ENCODE measurements at places on chromosomes 2 and 18. TPM values are rescaled to one million over a fixed set of nuclear protein-coding genes. Genes with fewer than 3 reads are reported as not detected.

The IL1F10 gene
- total RNA-seq = not detected

The IL36A gene
- total RNA-seq = not detected

The GPR35 gene
- total RNA-seq = 2.0 TPM

The MYCN gene
- total RNA-seq = not detected

DNA sequence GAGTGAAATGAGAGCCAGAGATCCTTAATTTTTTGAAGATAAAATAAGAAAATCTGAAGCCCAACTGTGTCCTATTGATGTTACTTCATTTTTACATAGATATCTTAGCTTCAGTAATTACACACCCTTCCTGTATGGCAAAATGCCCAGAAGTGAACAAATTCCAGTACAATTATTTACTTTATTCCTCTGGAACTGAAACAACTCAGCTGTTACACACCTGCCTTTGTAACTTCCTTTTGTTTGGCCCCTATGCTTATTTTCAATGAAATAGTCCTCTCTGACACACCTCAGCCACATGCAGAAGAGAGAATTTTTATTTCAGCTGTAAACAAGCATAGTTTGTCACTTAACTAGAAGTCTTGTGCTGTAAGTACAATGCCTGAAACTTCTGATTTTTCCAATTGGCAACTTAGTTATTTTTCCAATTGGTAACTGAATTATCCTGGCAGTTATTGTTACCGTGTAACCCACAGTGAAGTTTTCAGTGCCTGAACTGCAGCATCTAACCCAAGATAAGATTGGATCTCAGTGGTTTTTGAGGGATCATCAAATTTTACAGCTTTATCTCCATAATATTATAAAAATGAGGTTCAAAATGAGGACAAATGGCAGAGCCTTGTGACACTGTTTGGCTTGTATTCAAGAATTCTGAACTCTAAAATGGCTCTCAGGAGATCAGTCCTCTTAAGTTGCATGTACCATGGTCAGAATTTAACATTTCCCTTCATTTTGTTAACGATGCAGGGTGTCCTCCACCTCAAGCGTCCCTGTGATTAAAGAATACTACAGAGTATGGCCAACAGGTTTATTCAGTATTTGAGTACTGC, 82.6 kb downstream of the PKP4 start:
- H3K27me3 ChIP-seq = no peaks in the 10 kb centered on the region
- H3K36me3 ChIP-seq = peaks cover 20% of the 10 kb centered on the region
- no peak overlapping the region for H3K27ac ChIP-seq

- peaks cover 10% of the 10 kb centered on the region for H3K4me1 ChIP-seq
- H3K27ac ChIP-seq = peak overlapping the region; percentile 75
- H3K27me3 ChIP-seq = no peaks in the 10 kb centered on the region
- peak overlapping the region; percentile 62 for H3K4me3 ChIP-seq
- ATAC-seq = peak; percentile 89
These were observed 56.1 kb upstream of the TANK start for GRCh38 chr2:161104054-161104553.

Data from activated T-helper 17 cell treated with anti-CD3 and anti-CD28 coated beads, Interleukin-2, amount 50 U/mL, for 72 hours (primary cell).